ENCODE measurements at places on chromosomes 3 and 15.

- no peak for DNase-seq
Observed at GRCh38 chr3:190595179-190595795, 81.4 kb downstream of the IL1RAP start.

DNA sequence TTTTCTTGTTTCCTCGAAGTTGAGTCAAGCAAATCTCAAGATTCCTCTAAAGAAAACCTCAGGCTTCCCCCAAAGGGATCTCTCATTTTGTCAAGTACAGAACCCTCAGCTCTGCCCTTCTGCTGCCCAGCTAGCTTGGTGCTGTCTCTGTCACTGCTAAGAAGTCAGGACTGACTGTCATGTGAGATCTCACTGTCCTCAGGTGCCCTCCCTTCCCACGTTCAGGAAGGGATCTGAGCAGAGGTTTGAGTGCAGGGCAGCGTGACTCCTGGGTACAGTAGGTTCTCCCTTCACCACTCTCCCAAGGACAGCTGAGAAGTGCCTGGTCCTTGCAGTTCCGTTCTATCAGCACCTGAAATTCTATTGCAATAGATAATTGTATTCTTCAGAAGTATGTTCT lies 229.7 kb downstream of the SLCO3A1 start:
- DNase-seq: no peak

GRCh38 chr15:77739591-77740378 lies 107.1 kb upstream of the LINGO1 start:
- DNase-seq: no peak

DNA sequence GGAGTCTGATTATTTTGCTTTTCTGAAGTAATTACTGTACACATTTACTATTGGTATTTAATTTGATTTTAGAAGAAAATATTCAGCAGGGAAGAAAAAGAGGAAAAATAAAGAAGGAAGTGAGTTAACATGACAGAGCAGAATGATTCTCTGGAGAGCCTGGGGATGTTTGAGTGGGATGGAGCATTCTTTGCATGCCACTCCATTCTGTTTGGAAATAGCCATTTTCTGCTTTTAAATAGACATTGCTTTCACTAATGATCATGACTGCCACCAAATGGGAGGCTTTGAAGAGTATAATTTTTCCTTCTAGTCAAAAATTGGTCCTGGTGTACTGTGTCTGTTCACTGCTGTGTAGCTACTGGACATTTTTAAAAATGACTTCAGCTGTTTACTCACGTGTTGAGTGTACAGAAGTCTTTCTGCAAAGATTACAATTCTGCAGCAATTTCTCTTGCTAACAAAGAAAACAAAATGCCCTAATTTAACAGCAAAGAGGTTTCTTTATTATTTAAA lies 196.1 kb downstream of the RYR3 start:
- no peak for DNase-seq

- DNase-seq: no peak
Observed at GRCh38 chr15:36966708-36967107, 133.6 kb downstream of the MEIS2 start.

GRCh38 chr3:30098243-30098642 lies 508.2 kb upstream of the TGFBR2 start:
- no peak for DNase-seq

- no peak for DNase-seq
Observed at GRCh38 chr3:123790254-123791072, 93.7 kb downstream of the MYLK start.

GRCh38 chr15:69141286-69141701 lies 19.1 kb upstream of the GLCE start:
- DNase-seq: no peak

GRCh38 chr3:138688871-138689299 lies 80.3 kb downstream of the FAIM start:
- DNase-seq: no peak

- DNase-seq: no peak
Observed at GRCh38 chr15:68494573-68495110, 62.7 kb upstream of the ITGA11 start.

DNA sequence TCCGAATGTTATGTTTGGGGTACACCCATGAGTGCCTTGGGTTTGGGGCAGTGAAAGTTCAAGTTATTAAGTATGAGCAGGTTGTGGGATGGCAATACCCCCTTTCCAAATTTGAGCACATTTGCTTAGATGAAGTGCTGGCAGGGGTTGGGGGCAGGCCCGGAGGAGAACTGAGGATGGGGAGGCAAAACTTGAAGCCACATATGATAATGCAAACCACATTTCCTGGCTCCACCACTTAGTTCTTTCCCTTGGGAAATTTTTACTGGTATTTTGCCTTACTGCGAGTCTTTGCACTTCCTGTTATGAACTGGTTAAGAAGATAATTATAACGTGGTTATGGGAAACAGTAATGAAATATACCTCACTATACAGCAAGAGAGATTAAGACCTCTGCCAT lies 336.0 kb upstream of the ONECUT1 start:
- no peak for DNase-seq

GRCh38 chr3:171838218-171838720 lies 4.9 kb upstream of the TMEM212 start:
- DNase-seq: no peak

GRCh38 chr3:169116056-169116693 lies 547.3 kb downstream of the MECOM start:
- no peak for DNase-seq

- DNase-seq: no peak
Observed at GRCh38 chr15:72538931-72539330, 64.8 kb downstream of the ARIH1 start.

DNA sequence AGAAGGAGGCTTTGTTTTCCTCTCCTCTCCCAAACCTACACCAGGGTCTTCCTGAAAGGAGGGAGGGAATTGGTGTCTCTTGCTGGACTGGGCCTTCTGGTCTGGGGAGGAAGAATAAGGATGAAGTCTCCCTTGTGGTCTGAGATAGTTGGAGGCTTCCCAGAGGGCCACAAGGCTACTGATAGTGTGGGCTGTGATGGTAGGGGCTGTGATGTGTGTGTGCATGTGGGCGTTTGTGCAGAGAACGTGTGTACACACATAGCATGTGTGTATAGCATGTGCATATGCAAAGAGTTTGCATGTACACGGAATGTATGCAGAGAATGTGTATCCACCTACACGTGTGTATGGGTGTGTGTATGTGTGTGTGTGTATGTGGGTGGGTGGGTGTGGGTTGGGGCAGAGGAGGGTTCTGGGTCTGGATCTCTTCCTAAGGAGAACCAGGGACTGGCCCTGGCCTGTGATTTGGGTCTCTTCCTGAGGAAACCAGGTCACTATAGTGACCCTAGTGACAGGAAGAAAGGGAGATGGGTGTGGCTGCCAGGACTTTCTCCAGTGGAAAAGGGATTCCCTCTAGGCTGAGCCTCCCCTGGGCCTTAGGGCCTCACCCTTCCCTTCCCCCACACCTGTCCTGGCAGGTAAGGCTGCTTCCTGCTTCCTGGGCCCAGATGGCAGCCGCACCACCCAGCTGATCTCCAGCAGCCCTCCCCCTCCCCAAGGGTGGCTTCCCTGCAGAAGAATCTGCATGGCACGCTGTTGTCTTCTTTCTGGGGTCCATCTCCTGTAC lies 1.7 kb downstream of the FLNB start:
- DNase-seq: no peak

GRCh38 chr3:175411405-175411804 lies 552.3 kb downstream of the NAALADL2 start:
- no peak for DNase-seq

DNA sequence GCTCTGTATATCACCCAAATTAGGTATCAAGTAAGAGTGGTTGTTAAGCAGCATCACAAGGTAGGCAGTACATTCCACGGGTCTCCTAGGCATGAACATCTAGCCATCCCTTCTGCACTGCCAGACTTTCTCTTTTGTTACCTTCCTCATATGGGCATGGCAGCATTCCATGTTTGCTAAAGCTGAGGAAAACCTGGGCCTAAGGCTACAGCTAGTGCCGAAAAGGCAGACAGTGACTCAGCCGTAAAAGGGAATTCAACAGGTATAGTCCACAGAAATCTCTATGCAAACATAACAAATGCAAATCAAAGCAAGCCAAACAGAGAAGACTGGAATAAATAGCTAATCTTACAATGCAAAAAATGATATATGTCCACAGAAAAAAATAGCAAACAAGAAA lies 645.4 kb downstream of the ZBBX start:
- no peak for DNase-seq

All from T-helper 1 cell (primary cell).